Stimulated activated CD8-positive, alpha-beta memory T cell treated with anti-CD3 and anti-CD28 coated beads, Interleukin-7, amount 100 ng/mL, for 1 hour (primary cell): ENCODE measurements at places on chromosomes 4 and X.

GRCh38 chr4:132016703-132017350 is 1132.3 kb upstream of the PCDH10 start:
- no peak for DNase-seq

GRCh38 chrX:22268706-22269105 is 4.0 kb upstream of the CBLL2 start:
- no peak for DNase-seq

DNA sequence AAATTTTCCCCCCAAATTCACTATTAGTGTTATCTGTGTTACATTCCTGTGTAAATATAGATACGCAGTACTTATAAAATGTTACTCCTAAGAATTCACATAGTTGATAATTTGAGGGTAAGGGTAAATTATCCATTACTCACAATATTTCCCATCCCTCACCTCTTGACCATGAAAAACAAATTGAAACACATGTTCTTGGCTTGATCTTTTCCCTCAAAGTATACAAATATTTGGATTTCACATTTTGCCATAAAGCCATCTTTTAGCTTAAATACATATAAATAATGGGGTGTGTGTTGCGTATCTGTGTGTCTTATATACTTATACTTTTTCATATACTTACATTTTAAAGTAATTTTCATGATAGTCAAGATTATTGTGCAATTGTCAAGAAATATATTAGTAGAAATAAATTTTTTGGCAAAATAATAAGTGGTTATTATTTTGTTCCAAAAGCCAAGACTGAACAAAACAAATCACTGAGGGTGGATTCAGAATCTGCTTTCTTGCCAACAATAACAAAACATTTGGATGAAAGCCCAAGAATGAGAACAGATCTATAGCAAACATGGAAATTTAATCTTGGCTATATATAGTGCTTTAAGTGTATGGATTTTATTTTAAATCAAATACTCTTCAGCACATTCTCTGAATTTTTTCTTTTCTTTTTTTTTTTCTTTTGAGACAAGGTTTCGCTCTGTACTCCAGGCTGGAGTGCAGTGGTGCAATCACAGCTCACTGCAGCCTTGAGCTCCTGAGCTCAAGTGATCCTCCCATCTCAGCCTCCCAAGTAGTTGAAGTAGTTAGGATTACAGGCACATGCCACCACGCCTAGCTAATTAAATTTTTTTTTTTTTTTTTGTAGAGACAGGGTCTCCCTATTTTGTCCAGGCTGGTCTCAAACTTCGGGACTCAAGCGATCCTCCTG is 48.5 kb upstream of the PRSS48 start:
- DNase-seq, result no peak

DNA sequence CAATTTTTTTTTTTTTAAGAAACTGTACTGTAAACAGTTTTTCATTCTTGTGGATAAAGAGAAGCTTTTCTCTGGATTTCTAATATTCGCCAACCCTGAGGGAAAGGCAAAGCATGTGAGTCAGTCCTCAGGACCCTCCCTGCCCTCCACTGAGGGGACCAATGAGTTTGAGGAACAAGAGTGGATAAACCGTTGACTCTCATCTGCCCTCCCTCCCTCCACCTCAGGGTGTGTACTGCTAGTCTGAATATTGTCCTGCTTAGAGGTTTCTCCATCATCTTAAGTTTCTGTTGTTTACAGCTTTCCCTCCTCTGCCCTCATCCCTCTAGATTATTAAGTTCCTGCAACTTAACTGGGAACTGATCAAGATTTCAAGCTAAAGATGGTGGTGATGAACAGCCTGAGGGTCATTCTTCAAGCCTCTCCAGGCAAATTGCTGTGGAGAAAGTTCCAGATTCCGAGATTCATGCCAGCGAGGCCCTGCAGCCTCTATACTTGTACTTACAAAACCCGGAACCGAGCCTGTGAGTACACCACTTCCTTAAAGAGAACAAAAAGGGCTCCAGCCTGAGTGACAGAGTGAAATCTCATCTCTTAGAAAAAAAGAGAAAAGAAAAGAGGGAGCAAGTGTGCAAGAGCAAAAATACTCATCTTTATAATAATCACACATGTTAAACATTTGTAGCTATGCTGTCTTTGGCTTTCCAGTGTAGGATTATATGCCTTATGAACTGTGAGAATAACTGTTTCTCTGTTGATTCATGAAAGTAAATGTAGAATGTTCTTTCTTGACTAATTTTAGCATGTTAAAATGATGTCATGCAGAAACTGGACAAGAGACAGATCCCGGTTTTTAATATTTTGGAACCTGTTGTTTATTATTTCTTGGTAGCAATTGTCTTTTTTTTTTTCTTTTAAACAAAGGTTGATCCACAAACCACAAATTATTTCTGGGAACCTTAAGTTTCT is 11.9 kb downstream of the CA5B start:
- no peak for DNase-seq

DNA sequence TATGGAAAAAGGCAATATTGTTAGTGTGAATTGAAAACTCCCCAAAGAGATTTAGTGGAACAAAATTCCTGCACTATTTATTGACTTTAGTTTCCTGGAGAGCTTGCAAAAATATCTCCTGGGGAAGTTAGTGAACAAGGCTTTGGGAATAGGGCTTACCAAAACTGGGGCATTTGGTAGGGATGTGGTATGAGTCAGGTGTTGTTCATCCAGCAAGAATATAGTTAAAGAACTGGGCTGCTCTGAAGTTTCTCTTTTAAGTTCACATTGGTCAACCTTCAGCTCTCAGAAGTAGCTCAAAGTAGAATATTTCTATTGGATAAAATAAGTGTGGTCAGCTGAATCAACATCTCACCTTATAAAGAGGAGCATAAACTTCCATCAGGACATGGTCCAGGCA is 185.0 kb downstream of the CPE start:
- DNase-seq, result no peak

DNA sequence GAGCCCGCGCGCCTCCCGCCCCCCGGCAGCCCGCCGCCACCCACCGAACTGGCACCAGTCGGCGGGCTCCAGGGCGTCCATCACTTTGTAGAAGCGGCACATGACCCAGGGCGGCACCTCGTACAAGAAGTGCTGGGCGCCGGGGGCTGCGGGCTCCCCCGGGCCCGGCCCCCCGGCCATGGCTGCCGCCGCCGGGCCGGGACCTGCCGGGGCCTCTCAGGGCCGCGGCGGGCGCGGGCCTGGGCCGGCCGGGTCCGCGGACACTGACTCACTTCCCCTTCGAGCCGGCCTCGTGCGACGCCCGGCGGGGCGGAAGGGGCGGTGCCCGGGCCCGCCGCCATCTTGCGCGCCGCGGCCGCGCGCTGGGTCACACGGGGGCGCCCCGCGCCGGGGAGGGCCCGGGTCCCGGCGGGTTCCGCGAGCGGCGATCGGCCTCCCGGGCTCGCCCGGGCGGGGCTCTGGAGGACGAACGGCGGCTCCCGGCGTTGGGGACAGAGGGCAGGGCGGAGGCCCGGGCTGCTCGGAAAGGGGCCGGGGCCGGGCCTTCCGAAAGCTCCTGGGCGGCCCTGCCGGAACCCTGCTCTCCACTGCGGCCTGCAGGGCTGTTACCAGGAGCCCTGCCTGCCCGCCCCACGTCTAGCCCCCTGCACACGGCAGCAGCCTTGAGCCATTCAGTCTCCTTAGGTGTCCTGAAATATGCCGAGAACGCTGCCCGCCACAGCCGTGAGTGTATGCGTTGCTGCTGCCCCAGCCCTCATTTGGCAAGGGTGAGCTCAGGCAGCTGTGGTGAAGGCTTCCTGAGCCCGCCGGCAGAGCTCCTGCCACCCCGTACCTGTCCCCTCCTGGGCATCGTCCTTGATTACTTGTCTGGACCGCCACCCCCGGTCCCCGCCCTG is at the start of gene IRAK1:
IRAK1 (minus strand) TSS at position 270 of the 896 bp plus-strand sequence; CDS start at position 180, 90 bp downstream.
- peak; percentile 18 for DNase-seq

- DNase-seq, result no peak
Measured at GRCh38 chr4:156312261-156312847, 358.7 kb upstream of the CTSO start.

DNA sequence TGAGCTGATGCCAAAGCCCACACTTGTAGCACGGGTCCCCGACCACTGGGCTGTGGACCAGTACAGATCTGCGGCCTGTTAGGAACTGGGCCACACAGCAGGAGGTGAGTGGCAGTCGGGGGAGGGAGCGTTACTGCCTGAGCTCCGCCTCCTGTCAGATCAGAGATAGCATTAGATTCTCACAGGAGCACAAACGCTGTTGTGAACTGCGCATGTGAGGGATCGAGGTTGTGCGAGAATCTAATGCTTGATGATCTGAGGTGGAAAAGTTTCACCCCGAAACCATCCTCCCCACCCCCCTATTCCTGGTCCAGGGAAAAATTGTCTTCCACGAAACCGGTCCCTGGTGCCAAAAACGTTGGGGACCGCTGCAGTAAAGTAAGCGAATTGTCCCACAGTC is 292.0 kb downstream of the DCTD start:
- DNase-seq, result no peak

GRCh38 chrX:123873956-123874355 is 14.1 kb downstream of the XIAP start:
- no peak for DNase-seq

DNA sequence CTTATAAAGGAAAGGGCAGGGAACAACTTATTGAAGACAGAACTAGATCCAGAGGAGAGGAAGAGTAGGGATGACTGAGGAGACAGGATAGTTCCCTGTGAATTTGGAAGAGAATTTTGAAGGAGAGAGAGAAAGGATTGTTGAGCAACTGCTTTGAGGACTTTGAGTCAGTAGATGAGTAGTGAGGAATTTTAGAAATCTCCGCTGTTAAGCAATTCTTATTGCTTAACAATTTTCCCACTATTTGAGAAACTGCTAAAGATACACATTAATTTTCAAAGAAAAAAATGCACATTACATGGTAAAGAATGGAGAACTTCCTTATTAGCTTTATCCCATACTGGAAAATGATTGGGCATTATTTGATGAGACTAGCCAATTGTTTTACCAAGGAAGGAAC is 116.3 kb upstream of the NRK start:
- no peak for DNase-seq

DNA sequence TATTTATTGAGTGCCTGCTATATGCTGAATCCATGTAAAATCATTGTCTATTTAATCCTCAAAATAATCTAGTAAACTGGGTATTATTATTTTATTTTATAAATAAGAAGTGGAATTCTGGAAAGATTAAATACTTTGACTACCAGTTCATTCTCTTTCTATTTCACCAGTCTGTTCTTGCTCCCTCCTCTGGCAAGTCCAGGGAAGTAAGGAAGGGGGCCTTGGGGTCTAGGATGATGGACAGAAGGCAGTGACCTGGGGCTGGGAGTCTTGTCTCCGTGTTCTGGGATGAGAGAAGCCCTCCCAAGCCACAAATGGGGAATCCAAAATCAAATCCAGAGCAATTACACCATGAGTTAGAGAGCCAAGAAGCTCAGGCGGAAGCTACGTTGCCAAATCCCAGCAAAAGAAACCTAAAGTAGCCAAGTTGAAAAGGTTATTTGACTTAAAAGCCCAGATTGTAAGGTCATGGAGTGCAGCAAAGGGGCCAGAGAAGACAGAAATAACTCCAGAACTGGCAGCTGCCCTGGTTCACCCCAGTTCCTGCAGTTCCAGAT is 28.3 kb upstream of the PARM1 start:
- no peak for DNase-seq

GRCh38 chr4:158192439-158193158 is 17.7 kb upstream of the TMEM144 start:
- no peak for DNase-seq

DNA sequence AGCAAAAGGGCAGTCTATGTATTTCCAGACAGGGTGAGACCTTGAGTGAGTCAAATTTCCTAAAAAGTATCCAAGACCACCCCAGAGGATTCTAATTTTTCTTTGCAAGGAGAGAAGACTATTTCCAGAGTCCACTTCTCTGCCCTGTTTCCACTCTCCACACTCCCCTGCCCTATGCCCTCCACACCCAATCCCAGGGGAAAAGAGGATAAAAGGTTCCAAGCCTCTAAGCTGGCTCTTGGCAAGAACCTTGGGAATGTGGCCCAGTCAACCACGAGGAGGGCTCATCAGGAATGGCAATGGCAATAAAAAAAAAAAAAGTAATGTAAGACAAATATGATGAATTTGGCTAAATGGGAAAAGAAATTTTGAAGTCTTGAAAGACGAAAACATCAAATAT is 65.9 kb downstream of the SRPX start:
- DNase-seq, result no peak

DNA sequence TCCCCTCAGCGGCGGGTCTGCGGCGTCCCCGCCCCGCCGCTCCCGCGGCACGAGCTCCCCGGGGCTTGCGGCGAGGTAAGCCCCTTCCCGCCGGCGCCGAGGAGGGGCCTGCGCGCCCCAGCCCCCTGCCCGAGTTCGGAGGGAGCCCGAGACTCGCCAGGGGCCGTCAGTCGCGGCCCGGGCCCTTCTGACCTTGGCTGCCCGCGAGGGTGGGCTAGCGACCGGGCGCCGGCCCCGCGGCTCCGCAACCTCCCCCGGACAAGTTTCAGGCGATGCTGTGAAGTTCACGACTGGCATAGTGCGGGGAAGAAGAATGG is 554 bp downstream of the CDKL5 start:
- no peak for DNase-seq

DNA sequence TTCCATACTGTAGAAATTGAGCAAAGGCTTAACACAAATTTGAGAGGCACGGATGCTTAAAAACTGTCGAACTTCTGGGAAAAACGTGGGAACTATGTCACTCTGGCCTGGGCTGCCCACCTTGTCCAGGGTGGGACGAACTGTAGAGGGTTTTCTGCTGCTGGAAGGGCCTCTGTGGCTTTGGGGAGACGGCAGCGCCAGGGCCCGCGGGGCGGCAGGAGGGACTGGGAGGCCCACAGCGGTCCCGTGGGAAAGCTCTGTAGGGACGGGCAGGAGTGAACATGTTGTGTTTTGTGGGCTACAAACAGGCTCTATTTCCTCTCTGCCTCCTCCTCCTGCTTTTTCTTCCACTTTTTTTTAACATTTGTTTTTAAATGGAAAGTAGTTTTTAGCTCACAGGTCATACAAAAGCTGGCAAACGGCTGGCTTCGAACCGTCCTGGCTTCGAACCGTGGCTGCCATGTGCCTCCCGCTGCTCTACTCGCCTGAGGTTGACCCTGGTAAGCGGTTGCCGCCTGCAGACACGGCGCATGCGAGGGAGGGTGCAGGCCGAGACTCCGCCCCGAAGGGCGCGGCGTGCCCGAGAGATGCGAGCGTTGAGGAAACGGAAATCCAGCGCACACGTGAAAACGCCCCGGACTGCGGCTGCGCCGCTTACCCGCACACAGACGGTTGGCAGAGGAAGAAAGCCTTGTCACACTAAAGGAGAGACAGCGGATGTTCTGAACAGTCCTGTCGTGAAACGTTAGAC is 382.3 kb upstream of the ZFP42 start:
- no peak for DNase-seq
